ENCODE measurements at places on chromosomes 3 and 15.

DNA sequence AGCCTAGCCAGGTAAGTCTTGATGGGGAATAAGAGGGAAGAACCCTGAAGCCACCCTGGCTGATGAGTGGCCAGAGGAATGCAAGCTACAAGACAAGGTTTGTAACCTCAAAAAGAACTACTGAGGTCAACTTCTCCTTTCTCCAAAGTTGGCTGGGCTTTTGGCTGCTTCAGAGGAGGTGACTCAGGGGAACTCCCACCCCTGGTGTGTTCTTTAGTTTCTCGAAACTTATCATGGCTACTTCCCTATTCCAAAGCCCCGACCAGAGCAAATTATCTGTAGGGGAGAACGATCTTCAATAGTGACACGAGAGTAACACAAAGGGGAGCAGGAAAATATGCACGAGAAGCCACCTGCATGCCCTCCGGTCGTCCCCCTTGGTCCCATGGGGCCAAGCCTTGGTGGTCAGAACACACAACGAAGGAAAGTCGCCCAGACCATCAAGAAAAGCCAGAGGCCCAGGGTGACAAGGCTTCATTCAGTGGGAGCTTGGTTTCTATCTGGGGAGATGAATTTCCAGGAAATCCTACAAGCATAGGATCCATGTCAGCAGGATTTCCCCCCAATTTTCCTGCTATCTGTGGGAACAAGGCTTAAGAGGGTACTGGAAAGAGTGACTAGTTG, 6.5 kb upstream of the BCL2A1 start:
- no peak for DNase-seq

DNA sequence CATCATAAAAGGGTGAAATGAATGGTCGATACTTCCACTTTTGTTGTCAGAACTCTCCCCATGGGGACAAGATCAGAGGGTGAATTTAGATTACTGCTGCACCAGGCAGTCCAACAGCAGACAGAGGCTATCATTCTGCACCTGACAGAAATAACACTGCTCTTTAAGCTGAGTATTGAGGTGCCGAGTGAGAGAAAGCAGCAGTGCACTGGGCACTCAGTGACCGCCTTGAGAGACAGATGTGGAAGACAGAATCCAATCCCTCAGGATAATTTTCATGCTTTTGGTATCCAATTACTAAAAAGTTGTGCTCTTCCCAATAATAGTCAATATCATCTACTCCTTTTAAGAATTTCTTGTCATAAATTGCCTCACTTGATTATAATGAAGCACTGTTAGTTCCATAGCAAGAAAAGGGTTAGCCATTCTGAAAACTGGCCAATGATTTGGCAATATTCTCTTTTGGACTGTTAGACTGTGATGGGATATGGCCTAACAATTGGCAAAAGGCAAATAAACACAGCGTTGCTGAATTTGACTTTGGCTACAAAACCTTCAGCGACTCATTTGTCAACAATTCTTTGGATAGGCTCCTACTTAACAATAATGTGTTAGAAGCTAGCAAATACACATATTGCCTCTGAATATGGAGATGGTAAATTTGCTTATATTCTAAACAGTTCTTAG, 5.5 kb downstream of the FGF7 start:
- no peak for DNase-seq

GRCh38 chr3:38648024-38648658, 1.3 kb downstream of the SCN5A start:
- DNase-seq, result no peak

DNA sequence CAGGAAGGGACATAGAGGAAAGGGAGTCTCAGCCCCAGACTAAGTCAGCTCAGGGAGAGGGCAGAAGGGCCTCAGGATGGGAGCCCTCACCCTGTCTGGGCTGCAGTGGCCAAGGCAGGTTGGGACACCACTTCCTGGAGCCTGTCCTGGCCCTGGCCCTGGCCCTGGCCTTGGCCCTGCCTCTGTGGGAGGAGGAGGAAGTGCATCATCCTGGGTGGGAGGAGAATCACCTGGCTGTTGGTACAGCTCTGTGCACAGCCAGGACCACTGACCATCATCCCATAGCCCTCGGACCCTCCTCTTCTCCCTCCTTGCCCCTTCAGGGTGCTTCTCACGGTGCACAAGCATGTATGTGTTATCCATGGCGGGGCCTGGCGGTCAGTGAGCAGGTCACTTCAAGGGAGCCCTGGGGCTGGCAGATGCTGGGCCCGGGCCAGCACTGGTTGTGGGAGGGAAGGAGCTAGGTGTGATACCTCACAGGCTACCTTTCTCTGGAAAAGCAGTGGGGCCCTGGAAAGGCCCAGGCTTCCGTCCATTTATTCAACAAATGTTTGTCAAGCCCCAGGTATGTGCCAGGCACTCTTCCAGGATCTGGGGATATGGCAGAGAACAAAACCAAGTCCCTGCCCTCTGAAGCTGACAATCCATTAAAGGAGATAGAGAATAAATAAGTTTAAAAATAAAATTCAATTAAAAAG, 8.2 kb upstream of the APEH start:
- DNase-seq, result no peak

DNA sequence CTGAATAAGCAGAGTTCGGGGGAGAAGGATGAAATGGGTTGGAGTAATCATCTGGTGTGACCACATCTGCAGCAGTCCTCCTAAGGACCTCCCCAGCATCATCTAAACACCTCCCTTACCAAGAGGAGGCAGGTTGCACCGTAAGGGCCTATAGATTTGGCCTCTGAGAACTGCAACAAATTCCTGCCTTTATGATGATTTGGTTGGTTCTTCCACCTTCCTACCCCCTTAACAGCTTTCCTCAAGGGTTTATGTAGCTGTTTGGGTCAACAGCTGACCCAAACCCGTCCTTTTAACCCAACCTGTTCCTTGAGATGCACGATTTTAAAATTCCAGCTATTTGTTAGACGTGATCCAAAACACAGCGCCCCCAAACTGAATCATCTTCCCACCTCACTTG, 58.2 kb downstream of the AAGAB start:
- no peak for DNase-seq

GRCh38 chr15:78923015-78923414, 21.8 kb downstream of the CTSH start:
- DNase-seq, result no peak
